ENCODE measurements at places on chromosomes 11 and 22. TPM values are rescaled to one million over a fixed set of nuclear protein-coding genes. Genes with fewer than 3 reads are reported as not detected.

The OLFML1 gene
- total RNA-seq = 29.2 TPM

The MEI1 gene
- 3.1 TPM for total RNA-seq

The PLAAT2 gene
- total RNA-seq = not detected

The GRM5 gene
- total RNA-seq = not detected

The DDT gene
- total RNA-seq = 39.7 TPM

The USP2 gene
- total RNA-seq = 8.9 TPM

The CALCA gene
- not detected for total RNA-seq

The C11orf21 gene
- 1.6 TPM for total RNA-seq

The DDIAS gene
- 1.6 TPM for total RNA-seq
